Fibroblast of gingiva (primary cell): ENCODE measurements at places on chromosomes 16 and 17.

GRCh38 chr17:29566473-29567303 lies at the start of gene ABHD15:
Gene ABHD15, minus strand, starts transcription at chr17:29567037. Its CDS starts 71 bp downstream, at chr17:29566966.
- DNase-seq: peak; percentile 85

GRCh38 chr17:18964550-18964949 lies 12.6 kb downstream of the SLC5A10 start:
- DNase-seq: no peak

- DNase-seq: no peak
These were observed 38.5 kb downstream of the CLEC3A start for GRCh38 chr16:78060809-78061208.

GRCh38 chr17:56727876-56728617 lies 105.7 kb downstream of the C17orf67 start:
- DNase-seq: no peak

GRCh38 chr16:9159839-9160550 lies 68.6 kb downstream of the HAPSTR1 start:
- DNase-seq: peak; percentile 21

DNA sequence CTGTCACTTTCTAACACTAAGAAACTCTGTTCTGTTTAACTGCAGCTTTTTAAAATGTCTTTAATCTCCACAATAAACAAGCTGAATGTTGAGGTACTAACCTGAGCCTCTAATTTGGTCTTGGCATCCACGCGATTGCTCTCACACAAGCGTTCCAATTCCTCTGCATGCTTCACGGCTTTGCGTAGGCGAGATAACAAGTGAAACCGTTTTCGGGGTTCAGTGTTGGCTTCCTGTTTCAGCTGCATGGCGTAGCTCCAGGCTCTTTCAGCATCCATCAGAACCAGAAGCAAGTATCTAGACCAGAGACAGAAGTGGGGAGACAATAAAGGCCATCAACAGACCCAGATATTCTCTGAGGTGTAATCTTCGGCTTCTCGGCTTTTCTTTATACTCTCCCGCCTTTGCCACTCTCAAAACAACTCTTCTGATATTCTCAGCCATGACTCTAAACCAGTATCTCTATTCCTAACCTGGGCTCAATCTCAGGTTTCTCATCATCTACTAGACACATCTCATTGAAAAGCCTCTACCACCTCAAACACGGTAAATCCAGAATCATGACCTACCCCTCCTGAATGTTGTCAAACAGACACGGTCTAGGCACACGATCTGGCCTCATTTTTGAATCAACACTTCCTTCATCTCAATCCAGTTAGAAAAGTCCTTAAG lies 8.3 kb downstream of the SRP68 start:
- no peak for DNase-seq

GRCh38 chr17:67578142-67578457 lies 139.6 kb upstream of the NOL11 start:
- no peak for DNase-seq

DNA sequence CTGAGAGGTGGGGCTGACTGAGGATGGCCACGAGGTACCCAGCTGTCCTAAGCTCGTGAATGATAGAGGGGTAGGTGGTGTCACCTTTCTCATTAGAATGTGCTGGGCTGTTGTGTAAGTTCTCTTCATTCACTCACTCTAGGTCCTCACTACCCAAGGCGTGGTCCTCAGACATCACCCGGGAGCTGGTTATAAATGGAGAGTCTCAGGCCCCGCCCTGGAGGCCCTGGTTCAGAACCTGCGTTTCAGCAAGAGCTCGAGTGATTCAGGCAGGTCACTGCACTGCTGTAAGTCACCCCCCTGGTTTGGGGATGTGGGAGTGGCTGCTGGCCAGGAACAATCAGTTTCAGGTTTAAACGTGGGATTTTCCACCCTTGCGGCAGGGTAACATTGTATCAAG lies 139.8 kb downstream of the FOXL1 start:
- no peak for DNase-seq

DNA sequence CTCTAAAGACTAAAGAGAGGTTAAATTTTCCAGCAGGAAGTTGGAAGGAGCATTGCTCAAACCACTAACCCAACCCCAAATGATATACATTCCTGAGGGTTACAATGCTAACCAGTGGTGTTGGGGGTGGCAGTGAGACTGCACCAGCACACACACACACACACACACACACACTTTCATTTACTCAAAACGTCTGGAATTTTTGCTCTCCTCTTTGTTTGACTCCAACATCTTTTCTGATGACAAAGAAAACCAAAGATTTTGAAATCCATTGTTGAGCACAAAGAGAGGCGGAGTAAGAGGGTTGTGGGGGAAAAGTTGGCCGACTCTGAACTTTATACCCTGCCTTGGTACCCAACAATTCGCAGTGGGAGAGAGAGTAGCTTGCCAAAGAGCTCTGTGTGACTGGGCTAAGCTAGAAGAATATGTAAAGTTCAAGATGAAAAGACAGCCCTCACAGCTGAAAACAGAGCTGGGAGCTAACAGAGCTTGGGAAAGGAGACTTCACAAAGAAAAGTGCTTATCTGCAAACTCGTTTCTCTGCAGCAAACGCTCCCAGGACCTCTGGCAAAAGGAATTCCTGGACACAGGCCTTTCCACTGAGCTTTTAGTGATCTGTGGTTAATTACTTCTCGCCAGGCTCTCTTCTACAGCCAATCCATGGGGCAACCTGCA lies 426.0 kb upstream of the CDH11 start:
- DNase-seq: peak; percentile 99

- DNase-seq: peak; percentile 15
These were observed 539 bp downstream of the IFT20 start for GRCh38 chr17:28334666-28335200.
